ENCODE measurements at places on chromosomes 6 and 20. TPM values are rescaled to one million over a fixed set of nuclear protein-coding genes. Genes with fewer than 3 reads are reported as not detected.

DNA sequence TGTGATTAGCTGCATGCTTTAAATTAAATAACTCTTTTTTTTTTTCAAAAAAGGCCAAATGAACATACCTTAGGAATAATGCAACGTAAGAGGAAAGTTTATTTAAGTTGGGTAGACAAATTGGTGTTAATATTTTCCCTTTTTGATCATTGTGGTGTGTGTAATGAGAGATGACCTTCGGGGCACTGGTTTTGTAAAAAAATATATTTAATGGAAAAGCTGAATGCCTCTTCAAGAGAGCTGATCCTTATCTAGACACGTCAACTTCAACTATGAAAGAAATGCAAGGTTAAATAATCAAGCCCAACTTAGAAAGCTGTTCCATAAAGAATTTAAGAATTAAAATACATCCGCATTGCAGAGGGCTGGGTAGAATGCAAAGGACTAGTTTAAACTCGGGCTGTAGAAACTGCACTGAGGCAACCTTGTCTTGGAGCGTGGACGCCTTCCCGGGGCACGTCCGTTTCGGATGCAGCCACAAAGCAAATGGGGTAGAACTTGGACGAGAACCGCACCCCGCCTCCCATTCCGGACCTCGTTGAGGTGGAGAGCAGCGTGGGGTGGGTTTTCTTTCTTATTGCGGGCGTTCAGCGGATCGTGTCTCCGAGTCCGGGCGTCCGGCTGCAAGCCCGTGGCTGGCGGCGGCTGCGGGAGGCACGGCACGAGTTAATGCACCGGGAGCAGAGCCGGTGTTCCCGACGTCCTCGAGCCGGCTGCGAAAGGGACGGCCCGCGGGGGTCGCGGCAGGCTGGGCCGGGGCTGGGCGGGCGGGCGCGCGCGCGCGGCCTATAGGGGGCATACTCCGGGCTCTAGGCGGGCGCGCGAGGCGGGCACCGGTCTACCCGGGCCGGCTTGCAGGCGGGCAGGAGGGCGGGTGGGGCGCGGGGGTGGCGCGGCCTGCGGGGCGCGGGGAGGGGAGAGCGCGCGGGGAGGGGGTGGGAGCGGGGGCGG, 1.9 kb downstream of the JARID2 start:
- DNase-seq = peak; percentile 81

- DNase-seq = no peak
Observed at GRCh38 chr6:82260997-82261732, 13.6 kb upstream of the IBTK start.

DNA sequence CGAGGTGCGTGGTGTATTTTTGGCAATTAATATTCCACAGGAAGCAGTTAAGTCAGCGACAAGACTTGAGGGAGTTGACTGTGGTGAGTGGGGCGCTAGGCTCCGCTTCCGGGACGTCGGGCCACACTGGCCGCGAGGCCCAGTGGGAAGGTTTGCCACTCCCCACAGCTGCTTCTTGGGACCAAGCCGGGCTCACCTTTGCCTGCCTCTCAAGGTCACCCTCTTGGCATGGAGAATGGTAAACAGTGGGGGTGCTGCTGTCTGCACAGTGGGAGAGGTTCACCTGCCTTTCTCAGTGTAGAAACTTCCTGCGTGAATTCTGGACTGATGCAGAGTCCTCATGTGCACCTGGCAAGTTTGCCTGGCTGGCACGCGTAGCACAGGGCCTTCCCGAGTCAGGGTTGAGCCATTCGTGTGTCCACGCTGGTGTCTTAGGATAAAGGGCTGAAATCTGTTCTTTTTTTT, 6.4 kb downstream of the OSBPL2 start:
- DNase-seq = no peak

DNA sequence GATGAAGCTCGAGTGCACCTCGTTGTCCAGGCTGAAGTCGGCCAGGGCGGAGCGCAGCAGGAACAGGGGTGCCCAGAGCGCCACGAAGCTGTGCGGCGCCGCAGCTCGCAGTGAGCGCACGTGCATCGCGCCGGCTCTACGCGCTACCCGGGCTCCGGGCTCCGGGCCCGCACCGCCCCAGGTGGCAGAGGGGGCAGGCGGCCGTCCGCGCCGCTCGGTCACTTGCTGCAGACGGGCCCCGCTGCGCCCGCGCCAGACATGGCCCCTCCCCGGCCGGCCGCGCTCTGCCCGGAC, 497 bp downstream of the BMP7 start:
- DNase-seq = no peak

GRCh38 chr20:479487-479886, 17.2 kb upstream of the TBC1D20 start:
- no peak for DNase-seq

- DNase-seq = no peak
Observed at GRCh38 chr6:112906726-112907125, 559.6 kb downstream of the RFPL4B start.

- DNase-seq = no peak
Observed at GRCh38 chr6:67591910-67592309, 1043.2 kb upstream of the ADGRB3 start.

DNA sequence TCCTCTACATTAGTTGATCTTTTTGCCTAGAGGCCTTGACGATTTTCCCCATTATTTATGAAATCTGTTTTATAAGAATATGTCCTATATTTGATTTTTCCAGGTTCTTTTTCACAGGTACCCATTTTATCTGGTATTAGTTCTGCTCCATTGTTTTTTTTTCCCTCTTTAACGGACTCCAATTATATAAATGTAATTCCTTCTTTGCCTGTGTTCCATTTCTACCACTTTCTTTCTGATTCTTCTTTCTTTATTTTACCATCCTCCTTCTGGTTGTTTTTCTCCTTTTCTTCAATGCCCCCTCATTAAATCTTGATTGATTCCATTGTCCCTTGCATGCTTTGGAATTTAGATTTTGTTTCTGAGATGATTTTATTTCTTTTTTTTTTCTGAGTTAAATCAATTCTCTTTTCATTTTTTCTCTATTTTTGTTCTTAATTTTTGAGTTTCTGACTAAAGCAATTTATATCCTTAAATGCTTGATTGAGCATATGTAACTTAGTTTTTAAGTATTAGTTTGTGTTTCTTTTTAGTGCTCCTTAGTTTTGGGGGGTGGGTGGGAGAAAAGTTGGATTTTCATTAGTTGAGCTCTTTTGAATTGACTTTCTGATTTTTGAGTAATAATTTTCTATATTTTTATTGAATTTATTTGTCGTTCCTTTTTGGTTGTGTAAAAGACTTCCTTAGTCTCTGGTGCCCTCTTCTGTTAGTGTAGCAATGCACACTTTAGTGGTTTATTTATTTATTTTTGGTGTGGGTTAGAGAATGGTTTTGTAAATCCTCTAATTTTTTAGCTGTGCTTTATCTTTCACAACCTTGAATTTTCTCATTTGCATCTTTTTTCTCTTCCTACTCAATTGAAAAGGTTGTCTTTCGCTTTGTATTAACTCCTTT, 140.8 kb downstream of the FARS2 start:
- no peak for DNase-seq

DNA sequence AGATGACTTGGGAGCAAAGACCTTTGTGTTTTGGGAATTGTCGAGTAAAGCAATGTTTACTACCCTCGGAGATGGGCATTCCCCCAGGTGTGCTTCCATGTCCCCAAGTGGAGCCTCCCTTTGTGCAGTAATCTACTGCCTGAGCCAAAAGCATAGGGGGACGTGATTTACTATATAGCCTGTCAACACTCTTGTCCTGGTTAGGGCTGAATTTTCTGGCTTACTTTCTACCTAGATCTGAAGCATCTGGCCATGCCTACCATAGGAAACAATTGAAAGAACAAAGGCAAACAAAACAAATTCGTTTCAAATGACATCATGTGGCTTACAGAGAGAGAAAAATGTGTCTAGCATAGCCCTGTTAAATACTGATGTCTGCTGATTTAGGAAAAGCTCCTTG, 350.6 kb downstream of the SAMD5 start:
- DNase-seq = no peak

DNA sequence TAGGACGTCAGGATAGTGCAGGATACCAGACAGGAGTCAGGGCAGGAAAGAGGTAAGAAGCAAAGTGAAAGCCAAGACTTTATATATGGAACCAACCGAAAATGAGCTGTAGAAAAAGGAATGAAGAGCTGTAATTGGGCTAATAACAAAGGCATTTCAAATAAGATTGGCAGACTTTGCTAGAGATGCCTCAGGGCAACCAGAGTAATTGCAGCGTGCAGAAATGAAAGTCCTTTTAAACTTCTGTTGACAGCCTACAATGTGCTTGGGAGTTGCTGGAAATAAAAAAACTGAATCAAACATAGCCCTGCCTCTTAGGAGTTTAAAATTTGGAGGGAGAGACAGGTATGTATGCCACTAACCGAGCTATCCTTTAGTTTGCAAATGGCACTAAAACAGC, 56.4 kb upstream of the NKX2-4 start:
- DNase-seq = no peak

DNA sequence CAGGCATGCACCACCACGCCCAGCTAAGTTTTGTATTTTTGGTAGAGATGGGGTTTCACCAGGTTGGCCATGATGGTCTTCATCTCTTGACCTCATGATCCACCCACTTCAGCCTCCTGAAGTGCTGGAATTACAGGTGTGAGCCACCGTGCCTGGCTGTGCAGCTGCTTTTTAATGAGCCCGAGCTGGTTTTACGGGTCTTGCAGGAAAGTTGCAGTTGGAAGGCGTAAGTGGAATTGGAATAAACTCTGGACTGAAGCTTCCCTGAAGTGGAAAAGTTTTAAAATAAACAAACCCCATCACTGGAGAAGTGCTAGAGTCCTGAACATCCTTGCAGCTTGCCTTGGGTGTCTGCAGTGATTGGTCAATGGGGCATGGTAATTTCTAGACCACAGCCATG, 40.4 kb downstream of the KIF25 start:
- DNase-seq = no peak

DNA sequence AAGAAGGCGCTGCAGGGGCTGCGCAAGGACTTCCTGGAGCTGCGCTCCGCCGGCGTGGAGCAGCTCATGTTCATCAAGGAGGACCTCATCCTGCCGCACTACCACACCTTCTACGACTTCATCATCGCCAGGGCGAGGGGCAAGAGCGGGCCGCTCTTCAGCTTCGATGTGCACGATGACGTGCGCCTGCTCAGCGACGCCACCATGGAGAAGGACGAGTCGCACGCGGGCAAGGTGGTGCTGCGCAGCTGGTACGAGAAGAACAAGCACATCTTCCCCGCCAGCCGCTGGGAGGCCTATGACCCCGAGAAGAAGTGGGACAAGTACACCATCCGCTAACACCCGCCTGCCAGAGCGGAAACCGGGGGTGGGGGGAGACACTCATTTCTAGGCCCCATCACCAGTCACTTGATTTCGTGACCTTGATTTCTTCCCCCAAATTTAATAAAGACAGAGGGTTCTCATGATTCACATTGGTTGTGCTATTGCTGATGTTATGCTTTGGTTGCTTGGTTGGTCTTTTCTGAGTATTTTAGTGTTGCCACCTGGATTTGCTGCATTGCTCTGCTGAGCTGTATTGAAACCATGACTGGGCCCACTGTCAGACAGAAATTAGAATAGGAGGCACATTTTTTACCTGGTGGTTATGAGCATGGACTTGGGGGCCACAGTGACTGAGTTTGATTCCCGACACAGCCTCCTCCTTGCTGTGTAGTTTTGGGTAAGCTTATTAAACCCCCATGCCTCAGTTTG, 1.5 kb downstream of the FAM50B start:
- no peak for DNase-seq

GRCh38 chr6:19558201-19558600, 279.0 kb upstream of the ID4 start:
- DNase-seq = no peak

DNA sequence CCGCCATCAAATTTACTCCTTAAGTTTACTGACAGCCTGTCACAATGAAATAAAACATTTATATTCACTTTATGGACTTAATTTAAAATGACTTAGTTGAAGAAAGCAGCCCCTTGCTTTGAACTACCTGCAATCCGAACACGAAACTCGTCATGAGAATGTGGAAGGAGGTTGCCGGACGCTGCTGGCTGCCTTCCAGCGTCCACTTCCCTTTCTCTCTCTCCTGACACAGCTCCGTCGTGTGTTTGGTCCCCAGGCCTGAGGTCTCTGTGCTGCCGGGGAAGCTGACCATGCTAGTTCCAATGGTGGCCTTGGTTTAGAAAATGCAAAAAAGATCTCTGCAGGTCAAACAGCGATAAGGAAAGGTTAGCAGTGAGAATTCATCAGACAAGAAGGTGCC, 519.7 kb downstream of the CDH26 start:
- no peak for DNase-seq

DNA sequence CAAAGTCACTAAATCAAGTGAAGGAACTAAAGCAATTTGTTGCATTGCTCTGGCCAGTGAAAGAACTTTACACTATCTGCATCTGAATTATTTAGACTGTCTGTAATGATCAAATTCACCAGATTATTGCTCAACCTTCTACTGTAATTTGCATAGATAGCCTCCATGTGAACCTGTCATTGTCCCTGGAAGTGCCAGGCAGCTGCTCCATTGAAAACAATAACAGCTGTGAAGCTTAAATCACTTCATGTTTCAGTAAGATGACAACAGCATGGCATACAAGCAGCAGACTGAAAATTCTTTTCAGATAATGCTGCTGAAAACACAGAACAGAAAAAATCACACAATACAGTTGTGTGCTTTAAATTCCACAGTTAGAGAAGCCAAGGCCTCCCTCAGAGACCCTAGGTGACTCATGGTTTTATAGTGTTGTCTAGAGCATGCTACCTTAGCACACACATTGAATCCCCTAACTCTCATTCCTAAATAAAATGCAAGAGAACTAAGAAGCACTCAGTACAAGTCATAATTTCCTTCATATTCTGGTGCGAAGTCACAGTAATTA, 248.9 kb downstream of the TPBG start:
- DNase-seq = no peak

GRCh38 chr6:71082033-71082650, 125.3 kb upstream of the B3GAT2 start:
- DNase-seq = no peak

DNA sequence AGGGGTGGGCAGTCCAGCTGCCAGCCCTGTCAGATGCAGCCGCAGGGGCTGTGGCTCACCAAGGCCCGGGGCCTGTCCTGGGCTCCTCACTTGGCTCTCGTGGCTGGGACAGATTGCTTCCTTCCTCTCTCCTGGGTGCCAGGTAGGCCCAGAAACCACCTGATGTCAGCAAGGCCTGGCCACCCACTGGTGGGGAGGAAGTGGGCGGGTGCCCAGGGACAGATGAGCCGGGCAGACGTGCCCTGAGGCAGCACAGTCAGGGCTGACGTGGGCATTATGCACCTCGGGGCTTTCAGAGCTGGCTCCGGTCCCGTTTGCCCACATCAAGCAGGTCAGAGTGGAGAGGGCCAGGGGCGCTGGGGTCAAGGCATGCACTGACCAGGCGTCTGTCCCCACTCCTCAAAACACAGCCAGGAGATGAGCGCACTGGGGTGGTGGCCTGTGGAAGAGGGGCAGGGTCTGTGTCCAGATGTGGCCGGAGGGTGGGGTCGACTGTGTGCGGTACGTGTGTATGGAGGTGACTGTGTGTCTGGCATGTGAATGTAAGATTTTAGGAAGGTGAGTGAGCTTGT, 133.2 kb upstream of the PTPN1 start:
- no peak for DNase-seq

SULF2 gene
- total RNA-seq = 14.4 TPM

BMP7 gene
- not detected for total RNA-seq

TREM2 gene
- 0.20 TPM for total RNA-seq

MCCD1 gene
- total RNA-seq = not detected

DYNLT2 gene
- 0.78 TPM for total RNA-seq

SLC26A8 gene
- total RNA-seq = 0.33 TPM

TCF19 gene
- 4.4 TPM for total RNA-seq

CLPSL1 gene
- not detected for total RNA-seq

PNLDC1 gene
- 0.15 TPM for total RNA-seq

RNF182 gene
- not detected for total RNA-seq

TM9SF4 gene
- total RNA-seq = 27.7 TPM

VSX1 gene
- 0.25 TPM for total RNA-seq

TP53TG5 gene
- not detected for total RNA-seq

SHLD1 gene
- 1.9 TPM for total RNA-seq

SLC12A5 gene
- not detected for total RNA-seq

ABHD12 gene
- 18.3 TPM for total RNA-seq

TNXB gene
- total RNA-seq = 10.8 TPM

Measured in right lobe of liver (tissue), 6 donors.